ENCODE measurements at places on chromosomes 3 and 15.

DNA sequence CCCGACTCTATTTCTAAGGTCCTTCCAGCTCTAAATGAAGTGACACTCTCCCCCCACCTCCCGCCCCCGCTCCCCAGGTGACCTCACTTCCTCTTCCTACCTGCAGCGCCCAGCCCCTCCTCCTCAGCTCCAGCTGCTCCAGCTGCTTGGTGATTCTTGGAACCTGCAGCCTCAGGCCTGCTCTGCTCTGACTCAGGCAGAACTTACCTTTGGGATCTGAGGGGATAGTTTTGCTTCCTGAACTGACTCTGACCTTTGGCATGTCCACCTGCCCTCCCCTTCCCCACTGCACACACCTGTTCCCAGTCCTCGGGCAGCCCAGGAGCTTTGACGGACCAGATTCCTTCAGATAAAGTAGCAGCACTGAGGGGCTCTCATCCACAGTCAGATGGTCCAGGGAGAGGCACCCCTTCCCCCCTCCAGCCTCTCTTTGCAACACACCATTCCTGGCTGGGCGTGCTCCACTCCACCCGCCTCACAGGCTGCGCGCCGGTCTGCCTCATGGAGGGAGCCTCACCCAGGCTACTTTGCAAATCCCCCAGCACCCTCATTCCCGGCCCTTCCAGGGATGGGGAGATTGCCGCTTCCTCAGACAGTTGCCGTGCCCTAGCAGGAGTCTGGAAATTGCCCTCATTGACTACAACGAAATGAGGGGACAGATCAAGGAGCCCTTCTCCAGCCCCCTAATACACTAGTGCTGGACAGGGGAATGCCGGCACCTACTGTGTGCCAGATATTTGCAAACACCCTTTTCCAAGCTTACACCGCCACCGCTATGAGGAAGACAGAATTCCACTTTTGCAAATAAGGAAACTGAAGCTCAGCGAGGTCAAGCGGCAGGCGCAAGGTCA lies 692 bp upstream of the C15orf39 start:
- no peak for DNase-seq

DNA sequence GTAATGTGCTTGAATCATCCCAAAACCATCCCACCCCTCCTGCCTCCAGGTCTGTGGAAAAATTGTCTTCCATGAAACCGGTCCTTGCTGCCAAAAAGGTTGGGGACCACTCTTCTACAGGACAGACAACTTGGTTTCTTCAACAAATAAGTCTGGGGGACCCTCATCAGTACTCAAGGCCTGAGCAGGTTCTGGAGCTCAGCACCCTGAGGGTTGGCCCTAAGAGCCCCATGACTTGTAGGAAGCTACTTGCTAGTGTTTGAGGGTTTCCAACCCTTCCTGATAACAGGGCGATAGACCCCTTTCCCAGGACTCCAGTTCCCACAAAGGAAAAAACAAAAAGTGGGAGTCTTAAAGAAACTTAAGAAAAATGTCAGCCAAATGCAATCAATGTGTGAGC lies 52.9 kb upstream of the SLCO2A1 start:
- no peak for DNase-seq

DNA sequence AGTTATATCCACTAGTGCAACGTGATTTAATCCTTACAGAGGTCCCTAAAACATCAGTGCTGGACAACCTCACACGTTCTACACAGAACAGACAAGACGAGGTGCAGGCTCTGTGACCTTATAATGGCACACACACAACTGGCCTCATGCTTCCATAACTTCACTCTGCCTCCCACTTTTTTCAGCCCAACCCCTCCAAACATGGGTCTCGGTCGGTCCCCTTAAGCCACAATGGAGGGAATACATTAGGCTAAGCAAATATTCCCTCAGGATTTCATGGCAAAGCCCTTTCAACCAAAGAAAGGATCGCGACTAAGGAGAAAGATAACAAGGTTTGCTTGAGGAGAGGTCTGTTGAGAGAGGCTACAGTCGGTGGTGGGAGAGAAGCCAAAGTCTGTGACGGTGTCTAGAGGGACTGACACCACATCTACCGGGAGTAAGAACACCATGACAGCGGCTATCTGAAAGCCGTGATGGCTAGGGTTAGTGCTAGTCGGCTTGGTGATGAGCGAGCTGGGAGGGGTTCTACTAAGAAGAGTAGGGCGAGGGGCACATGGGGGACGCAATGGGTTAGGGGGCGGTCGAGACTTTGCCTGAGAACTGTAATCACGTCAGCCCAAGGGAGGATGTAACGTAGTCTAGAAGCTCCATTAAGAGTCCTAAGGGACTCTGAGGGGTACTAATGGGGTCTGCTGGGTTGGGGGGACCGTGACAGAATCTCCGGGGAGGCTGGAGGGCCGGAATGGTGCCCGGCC lies 1.0 kb downstream of the MYO9A start:
- no peak for DNase-seq

DNA sequence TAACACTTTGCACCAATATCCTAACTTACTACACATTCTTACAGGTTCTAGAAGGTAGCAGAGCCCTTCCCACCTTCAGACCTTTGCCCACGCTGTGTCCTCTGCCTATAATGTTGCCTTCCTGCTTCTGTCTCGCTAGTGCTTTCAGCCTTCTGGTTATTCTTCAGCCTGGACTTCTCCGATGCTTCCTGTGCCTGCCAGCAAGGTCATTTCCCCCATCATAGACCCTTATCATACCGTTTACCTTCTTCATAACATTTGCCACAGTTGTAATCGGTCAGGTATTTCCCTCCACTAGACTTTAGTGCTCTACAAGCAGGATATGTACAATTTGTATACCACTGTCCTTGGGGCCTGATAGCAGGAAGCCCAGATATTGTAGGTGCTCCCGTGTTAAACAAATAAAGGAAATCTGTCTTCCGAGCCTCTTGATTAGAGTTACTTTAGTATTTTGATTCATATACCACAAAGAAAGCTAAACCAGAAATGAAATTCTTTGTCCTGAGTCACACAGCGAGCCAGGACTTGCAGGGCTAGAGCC lies 35.8 kb upstream of the CMTM7 start:
- DNase-seq: no peak

DNA sequence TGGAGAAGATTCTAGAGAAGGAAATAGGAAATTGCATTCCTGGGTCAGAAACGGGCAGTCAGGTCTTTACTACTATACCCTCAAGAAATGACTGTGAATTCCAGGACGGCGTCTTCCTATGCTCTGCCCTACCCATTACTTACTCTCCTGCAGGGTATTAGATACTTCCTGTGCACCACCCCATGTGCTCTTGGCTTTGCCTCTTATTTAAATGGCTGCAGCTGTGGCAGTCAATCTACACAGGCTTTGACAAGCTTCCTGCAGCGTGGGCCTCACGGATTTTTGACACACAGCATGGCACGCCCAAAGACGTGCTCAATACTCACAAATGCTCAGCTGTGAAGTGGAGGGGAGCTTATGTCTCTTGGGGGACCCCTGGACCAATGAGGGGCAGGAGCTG lies 206.1 kb downstream of the SV2B start:
- DNase-seq: no peak

DNA sequence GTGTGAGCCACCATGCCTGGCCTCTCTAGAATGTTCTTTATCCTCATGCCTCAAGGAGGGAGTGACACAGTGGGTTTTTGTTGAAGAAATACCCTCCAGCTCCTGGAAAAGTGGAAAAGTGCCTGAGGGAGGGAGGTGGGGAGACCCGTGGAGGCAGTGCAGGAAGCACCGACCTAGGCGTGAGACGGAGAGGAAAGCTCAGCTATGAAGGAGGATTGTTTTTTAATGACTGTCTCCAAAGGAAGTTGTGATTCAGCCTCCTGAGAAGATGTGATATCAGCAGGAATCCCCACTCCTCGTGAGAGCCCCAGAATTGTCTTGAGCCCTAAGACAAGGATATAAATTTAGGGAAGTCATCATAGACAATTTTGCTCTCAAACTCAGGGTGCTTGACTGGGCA lies 21.7 kb downstream of the RPLP1 start:
- no peak for DNase-seq

DNA sequence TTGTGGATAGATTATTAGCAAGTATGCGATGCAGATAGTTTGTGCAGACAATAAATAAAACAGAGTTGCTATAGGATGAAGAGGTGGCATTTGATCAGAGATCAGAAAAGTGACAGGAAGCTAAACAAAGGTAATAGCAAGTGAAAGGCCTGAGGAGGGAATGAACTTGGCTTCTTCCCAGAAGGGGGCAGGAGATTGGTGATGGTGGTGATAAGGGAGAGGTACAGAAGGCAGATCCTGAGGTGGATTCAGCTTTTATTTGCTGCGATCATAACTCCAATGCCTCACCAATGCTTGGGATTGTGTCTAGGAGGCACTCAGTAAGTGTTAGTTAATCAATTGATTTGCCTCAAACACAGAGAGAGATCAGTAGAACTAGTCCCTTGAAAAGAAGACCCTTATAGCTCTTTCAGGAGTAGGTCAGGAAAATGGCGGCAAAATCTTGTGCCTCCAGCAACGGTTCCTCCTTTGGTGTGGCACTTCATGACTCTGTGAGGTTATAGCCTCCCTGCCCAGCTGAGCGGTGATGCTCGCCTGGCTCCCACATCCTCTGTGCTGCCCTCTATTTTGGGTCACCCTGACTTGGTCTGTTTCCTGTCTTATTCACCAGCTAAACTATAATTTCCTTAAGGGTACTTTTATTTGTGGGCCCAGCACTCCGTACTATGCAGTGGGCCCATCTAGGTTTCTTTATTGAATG lies 37.5 kb downstream of the TGFBR2 start:
- no peak for DNase-seq

GRCh38 chr3:10783360-10784351 lies 32.4 kb upstream of the SLC6A11 start:
- DNase-seq: no peak
